Stimulated activated naive CD4-positive, alpha-beta T cell (primary cell): ENCODE measurements at places on chromosomes 3 and 15.
A peak's percentile ranks its signal among the peaks of the same experiment; 100 is the strongest.

- DNase-seq, result no peak
Measured at GRCh38 chr15:73948982-73949381, 22.7 kb downstream of the LOXL1 start.

DNA sequence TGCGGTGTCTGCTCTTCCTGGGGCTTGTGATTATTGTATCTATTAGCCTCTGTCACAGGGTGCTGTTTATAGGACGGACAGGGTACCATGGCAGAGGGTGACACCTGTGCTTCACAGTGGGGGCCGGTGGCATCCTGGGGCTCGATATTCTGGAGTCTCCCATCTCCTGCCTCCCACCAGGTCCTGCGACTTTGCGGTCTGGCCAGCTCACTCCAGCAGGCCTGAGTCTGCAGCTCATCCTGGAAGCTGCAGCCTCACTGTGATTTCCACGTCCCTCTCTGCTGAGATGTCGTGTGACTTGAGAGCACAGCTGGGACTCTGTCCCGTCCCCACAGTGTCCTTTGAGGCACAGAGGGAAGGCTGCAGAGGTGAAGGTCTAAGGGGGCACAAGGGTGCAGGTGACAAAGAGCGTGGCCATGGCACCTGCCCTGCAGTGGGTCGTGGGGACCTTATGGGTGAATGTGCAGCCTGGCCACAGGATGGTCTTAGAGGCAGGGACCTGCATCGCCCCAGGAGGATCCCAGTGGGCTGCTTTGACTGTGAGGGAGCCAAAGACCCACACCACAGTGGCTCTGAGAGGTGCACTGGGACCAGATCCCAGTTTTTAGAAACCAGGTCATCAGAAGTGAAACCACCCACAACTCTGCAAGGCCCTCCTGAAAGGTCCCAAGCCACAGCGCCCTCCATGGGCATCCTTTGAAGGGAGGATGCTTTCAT is 172.8 kb downstream of the KLF13 start:
- DNase-seq, result no peak

DNA sequence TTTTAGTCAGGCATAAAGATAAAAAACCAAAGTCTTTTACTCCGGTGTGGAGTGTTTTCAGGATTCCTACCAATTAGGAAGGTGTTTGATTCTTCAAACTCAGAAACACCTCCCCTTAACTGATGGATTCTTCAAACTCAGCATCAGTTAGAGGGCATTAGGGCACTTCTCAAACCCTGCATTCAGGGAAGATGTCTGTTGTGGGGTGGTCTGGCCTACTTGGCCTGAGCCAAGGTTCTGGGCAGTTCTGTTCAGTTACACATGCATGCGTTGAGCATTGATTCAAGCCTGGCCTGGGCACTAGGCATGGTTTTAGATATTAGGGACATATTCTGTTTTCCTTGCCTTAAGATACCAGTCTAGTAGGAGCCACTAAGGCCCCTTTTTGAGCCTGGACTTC is 1.0 kb downstream of the HGD start:
- no peak for DNase-seq

GRCh38 chr3:151297429-151297828 is 19.1 kb upstream of the P2RY14 start:
- DNase-seq, result no peak

GRCh38 chr3:80785475-80785874 is 976.0 kb downstream of the GBE1 start:
- DNase-seq, result no peak

GRCh38 chr3:8548502-8549275 is 47.1 kb downstream of the LMCD1 start:
- DNase-seq, result no peak

- no peak for DNase-seq
Measured at GRCh38 chr15:37616215-37616614, 318.2 kb upstream of the TMCO5A start.

GRCh38 chr15:39553947-39554693 is 26.8 kb upstream of the THBS1 start:
- no peak for DNase-seq

DNA sequence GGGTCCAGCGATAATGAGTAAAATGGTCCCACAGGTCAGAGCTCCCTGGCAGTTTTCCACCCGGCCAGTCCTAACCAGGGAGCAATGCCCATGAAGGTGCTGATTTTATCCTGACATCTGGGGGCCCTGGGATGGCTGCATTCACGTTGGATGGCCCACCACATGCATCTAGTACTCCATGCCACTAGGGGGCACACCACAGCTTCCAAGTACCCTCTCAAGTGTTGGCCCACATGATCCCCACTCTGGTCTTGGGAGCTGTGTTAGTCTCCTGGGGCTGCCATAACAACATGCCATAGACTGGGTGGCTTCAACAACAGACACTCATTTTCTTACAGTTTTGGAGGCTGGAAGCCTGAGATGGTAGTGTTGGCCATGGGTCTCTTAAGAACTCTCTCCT is 225.5 kb downstream of the SLCO3A1 start:
- DNase-seq, result no peak

GRCh38 chr15:25534293-25534692 is 95.5 kb upstream of the UBE3A start:
- no peak for DNase-seq

DNA sequence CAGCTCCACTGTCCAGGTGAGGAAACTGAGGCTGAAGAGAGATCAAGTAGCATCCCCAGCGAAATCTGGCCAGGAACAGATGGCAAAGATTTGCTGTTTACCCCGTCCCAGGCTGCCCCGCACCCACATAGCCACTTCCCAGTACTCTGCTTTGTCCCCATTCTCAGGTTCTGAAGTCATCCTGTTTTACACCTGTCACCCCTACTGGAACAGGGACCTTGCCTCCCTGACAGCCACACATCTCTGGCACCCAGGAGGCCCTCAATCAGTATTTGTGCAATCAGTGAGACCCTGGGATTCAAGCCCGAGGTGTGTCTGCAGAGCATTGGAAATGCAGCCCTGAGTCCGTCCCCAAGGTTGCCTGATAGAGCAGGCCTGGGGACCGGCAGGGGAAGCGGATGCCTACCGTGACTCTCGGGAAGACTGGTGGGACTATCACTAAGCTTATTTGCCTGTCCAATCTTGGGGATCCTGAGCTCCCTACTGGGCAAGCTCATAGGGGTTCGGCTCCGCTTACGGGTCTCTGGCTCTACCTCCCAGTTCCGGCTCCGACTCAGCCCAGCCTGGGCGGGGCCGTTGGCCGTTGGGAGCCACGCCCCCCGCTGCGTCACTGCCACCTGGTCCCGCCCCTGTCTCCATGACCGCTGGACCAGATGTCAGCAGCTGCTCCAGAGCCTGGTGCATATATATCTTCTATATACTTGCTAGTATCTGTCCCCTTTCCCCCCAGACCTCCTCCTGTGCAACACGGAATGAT is 17.5 kb upstream of the FANCD2 start:
- DNase-seq, result peak; percentile 68

DNA sequence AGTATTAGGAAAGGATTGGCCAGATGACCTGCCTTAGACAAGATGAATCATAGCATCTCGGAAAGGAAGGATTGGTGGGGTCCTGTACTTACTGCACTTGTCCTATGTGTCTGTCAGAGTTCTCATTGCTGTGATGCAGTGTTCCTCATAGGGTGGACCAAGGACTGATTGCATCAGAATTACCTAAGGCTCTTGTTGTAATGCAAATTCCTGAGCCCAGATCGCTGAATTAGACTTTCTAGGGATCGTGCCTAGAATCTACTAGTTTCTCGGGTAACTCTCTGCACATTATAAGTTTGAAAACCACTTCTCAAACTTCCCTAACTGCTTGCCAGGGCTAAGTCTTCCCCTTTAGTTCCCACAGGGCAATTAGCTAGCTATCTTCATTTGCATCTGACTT is 74.9 kb upstream of the SKOR1 start:
- DNase-seq, result no peak

- DNase-seq, result no peak
Measured at GRCh38 chr3:53457068-53457467, 37.3 kb upstream of the CACNA1D start.

- DNase-seq, result no peak
Measured at GRCh38 chr3:69752241-69752640, 13.0 kb downstream of the MITF start.

- DNase-seq, result no peak
Measured at GRCh38 chr3:29430558-29430971, 149.7 kb downstream of the RBMS3 start.

DNA sequence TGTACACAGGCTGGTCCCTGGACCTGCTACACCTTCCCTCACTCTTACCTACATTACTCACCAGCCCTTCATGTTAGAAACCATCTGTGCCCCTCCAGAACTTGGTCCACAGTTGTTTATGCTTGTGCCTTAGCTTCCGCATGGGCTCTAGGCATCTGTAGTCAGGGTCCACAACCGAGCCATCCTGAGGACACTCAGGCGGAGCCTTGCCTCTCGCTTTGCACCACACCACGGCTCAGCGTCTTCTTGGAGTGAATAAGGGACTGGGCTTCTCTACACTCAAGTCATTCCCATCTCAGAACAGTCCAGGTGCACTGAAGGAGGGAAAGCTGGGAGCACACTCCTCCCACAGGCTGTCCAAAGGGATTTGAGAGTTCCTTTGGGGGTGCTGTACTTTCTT is 97.8 kb downstream of the HMG20A start:
- DNase-seq, result no peak

DNA sequence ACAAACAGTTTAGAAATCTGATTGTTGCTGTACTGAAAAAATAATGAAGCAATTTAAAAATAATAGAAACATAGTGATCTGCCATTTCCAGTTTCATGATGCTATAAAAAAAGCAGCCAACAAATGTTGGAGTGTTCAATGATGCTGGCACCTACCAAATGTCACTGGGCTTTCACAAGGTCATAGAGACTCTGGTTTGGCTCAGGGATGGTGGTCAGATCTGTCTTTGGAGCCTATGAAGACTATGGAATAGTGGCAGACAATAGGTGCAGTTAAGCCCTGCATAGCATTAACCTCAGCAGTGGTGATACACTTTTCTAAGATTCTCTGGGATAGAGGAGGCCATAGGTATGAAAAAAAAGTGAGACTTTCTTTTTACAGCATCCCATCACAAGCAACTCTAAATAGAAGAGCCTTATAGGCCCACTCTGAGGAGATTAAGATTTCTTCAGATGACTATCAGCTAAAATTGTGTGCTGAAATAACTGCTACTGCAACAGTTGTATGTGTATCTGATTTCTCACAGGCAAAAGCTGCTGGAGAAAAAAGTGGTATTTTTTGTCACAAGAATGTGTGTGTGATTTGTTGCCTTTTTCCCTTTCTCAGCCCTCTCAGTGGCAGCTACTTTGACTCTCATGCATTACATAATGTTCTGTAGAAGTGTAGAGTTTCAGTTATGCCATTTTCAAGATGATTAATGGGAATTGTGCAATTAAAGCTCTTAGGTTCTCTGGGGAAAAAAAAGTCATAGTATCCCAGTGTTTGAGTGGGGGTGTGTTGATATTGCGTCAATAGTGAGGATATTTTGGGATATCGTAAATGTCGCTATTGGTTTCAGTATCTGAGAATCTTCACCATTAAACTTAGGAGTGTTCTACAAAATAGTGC is 137.4 kb downstream of the MBNL1 start:
- no peak for DNase-seq

DNA sequence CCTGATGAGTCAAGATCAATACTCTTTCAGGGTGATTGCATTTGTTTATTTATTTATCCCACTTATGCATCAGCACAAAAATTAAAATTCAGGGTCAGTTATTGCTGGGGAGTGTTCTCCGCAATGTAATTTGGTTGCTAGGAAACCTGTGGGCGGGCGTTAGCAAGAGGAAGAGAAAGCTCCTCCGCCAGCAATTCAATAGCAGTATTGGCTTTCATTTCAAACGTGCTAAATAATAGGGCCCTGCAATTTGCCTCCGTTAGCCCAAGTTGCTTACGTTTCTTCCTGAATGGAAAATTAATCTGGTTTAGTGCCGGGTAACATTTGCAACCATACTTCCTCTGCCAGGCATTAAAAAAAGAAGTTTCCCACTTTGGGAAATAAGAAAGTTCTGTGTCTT is 35.5 kb upstream of the PLCL2 start:
- no peak for DNase-seq

GRCh38 chr3:160393346-160394008 is 5.5 kb downstream of the IFT80 start:
- DNase-seq, result no peak

DNA sequence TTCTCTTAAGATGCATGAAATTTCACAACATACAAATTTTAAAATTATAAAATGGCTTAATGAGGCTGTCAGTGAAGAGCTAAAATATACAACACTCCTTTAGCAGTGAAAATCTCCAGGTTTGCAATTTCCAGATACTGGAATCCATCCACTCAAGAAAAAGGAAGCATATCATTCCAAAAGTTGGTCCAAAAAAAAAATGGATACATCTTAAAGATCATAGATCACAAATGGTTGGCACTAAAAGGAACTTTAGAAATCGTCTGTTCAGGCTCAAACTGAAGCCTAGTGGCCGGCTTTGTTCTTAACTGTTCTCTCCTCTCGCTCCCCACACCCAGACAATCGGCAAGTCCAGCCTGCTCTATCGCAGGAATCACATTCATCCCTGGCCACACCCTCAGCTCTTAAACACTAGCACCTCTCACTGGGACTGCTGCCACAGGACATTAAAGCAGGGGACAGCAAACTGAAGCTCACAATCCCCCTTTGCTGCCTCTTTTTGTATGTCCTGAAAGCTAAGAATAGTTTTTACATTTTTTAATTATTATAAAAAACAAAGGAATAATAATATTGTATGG is 130.3 kb upstream of the CDIN1 start:
- DNase-seq, result no peak

GRCh38 chr3:17645074-17645698 is 97.2 kb downstream of the TBC1D5 start:
- DNase-seq, result no peak

DNA sequence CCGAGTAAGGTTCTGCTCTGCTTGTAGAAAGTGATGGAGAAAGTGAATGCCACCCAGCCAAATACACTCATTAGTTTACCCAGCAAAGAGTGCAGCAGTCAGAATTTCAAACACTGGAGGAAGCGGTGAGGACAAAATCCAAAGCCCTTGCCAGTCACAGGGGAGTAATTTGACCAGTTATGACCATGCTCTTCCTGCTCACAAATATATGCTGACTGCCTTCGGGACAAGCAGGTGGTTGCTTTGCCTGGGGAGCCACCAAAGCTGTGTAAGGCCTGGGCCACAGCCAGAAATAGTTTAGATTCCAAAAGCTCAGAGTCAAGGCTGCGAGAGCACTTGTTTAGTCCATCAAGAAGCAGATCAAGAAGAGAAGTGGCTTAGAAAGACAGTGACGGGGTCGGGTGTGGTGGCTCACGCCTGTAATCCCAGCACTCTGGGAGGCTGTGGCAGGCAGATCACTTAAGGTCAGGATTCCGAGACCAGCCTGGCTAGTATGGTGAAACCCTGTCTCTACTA is 51.0 kb upstream of the ATP13A3 start:
- DNase-seq, result no peak

DNA sequence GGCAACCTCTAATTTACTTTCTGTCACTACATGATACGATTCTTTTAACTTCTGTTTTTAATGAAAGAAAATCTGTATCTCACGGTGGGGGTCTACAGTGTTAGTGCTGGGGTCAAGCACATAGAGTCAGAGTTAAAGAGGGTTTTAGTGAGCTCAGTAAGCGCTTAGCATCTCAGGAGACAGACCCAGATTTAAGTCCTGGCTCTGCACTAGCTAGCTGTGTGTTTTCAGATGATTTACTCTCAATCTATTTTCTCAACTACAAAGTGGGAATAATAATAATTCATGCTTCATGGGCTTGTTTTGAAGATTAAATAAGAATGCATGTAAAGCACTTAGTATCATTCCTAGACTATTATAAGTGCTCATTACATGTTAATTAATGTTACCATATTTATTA is 63.4 kb upstream of the KBTBD8 start:
- DNase-seq, result no peak
